ENCODE measurements at places on chromosomes 2 and 18.
A peak's percentile ranks its signal among the peaks of the same experiment; 100 is the strongest.

DNA sequence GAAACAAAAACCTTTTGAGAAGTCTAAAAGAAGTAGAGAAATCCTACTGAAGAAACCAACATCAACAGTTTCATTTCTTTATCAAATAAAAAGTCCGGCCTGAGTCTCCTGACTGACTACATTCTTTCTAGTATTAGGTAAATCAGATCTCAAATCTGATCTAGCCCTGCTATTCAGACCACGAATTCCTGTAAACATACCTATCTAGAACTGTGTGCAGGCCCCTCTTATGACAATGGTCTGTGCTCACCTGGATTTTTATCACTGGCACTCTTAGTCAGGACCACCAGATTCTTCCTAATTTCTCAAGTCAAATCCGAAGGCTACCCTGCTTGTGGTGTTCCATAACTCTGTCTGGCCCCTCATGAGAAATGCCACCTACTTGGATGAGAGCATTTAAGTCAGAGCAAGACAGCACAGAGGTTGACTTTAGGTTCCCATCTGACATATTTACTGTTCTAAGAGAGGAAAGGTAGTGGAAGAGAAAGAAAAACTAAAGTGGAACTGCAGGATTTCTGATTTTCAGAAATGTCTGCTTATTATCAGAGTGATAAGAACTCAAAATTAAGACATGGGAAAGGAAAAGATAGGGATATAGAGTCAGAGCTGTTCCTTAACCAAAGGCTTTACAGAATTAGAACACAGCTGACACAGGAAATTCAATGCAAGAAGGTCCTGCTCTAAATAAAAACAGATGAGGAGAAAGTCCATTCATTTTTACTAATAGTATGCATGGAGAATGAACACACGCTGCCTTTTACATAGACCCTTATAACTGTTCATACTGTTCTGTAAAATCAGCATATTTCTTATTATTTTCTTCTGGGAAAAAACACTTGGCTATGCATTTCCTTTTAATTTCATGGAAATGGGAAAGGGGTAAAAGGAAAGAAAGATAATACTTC, 56.5 kb downstream of the SLC8A1 start:
- DNase-seq: no peak

- DNase-seq: no peak
These were observed 48.2 kb downstream of the TWIST2 start for GRCh38 chr2:238895891-238896600.

GRCh38 chr2:147327613-147328012, 517.2 kb upstream of the ACVR2A start:
- DNase-seq: no peak

GRCh38 chr18:45282101-45282812, 333.0 kb upstream of the SLC14A2 start:
- no peak for DNase-seq

- no peak for DNase-seq
These were observed 32.3 kb upstream of the GCG start for GRCh38 chr2:162184359-162184758.

- no peak for DNase-seq
These were observed 32.3 kb downstream of the FOSL2 start for GRCh38 chr2:28424799-28425463.

DNA sequence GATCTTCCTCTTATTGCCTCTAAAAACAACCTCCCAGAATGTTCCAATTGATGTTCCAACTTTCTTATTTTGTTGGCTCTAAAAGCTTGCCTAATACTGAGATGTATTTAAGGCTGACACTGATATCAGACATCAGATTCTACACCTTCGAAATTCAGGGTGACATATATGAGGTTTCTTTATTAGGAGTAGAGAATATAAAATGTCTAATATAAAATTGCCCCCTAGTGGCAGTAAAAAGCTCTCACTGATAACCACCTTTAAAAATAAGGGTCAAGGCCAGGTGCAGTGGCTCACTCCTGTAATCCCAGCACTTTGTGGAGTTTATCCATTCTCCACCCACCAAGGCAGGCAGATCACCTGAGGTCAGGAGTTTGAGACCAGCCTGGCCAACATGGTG, 789.7 kb upstream of the SLC39A10 start:
- no peak for DNase-seq

GRCh38 chr2:102686479-102687439, 67.4 kb downstream of the SLC9A2 start:
- DNase-seq: no peak

DNA sequence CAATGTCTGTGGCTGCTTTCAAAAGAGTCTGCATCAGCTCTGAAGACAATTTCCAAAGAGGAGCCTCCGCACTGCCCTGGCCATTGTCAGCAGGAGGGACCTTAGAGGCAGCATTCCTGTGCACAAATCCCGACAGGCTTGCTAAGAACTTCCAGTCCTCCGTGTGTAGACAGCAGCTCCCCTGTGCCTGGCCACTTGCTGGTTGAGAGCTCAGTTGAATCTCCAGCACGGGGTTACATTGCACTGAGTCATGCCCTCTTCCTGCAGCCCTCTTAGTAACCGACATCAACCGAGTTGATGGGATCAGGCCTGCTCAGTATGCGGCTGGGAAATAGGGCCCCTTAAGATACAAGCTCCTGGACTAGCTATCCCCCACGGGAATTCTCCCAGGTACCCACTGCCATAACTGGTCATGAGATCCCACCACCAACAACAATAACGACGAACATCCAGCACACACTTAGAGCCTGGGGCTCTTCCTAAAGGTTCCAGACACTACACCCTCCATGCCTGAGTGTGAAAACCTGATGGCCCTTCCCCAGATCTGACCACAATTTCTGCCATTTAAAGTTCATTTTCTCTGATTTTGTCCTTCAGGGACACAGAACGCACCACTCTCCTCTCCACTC, 12.0 kb downstream of the ATP6V1B1 start:
- no peak for DNase-seq

GRCh38 chr2:27736031-27736889, 35.3 kb upstream of the MRPL33 start:
- no peak for DNase-seq

DNA sequence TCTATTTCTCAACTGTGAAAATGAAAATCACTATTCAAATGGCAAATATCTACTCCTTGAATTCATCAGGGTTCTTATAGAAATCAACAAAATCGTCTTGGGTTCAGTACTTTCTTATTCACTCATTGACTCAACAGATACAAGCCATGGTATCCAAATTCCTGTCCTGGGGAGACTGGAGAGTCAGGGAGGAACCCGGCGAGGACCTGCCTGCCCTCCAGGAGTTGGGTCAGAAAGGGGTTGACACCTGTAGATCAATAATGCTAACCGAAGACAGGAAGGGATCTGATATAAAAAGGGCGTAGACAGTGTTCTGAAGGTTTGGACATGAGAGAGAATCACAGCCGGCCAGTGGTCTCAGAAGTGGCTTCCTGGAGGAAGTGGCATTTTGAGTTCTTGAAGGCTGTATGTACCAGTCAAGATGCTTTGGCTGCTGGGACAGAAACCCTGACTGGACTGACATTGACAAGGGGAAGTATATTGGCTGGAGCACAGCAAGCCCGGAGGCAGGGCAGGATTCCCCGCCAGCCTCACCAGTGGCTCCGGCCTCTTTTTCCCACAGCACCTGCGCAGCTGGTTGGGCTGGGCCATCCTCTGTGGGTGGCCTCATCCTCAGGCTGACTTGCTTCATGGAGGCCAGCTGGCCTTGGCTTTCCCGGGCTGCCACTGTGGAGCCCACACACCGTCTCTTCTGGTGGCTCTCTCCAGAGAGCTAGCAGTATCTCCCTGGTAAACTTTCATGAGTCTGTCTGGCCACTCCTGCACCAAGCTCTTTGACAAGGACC, 3.0 kb downstream of the LRRFIP1 start:
- no peak for DNase-seq

GRCh38 chr2:40189881-40190280, 262.0 kb downstream of the SLC8A1 start:
- DNase-seq: no peak

GRCh38 chr2:180291060-180291459, 284.0 kb upstream of the CWC22 start:
- DNase-seq: no peak

GRCh38 chr2:48316753-48317750, 212.9 kb upstream of the STON1 start:
- DNase-seq: no peak

DNA sequence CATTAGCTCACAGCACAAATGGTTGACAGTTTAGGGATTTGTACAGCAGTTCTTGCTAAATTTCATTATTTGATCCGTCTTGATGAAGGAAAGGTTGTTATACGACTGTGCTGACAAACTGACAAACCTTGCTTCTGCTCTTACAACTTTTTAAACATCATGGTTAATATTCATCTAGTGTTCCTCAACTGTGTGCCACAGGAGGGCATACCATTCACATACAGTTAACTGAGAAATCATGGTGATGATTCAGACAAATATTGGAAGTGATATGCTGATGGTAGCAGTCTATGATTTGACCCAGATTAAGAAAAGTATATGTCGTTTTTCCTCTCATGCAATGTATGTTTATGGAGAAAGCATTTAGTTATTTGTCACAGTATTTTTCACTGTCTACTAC, 129.8 kb upstream of the FSIP2 start:
- no peak for DNase-seq

DNA sequence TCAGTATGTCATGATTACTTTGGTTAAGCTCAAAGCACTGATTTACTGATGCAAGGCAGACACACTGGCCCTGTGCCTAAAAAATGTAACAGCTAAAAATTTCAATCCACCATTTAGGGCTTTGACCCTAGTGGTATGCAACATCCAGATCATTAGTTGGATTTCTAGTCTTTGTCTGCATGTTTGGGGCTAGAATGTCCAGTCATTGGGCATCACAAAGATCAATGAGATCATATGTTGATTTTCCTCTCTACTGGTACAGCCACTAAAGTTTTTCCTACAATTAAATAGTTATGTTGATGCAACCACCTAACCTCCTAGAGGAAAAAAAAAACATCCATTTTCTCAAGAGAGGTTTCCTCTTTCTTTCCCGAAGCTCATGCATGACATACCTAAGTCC, 53.4 kb upstream of the REV1 start:
- no peak for DNase-seq

DNA sequence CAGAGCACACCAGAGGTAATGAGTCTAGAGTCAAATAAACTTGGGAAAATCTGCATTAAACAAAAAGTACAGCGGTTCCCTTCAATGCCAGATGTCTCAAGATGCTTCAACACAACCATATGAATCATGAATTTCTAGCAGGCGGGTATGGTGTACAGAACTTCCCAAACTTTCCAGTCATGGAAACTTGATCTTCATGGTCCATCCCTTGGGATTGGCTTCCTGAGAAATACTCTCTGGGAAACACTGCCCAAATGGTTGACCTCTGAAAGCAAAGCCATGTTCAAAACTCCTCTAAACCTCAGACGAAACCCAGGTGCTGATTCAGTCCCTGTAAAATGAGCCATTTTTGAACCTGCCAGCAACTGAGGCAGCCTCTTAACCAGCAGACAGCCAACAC, 16.4 kb upstream of the TMEM247 start:
- no peak for DNase-seq

- no peak for DNase-seq
These were observed 15.5 kb downstream of the SPATS2L start for GRCh38 chr2:200321780-200322534.

- DNase-seq: no peak
These were observed 2114.1 kb upstream of the PIK3C3 start for GRCh38 chr18:39840856-39841481.

DNA sequence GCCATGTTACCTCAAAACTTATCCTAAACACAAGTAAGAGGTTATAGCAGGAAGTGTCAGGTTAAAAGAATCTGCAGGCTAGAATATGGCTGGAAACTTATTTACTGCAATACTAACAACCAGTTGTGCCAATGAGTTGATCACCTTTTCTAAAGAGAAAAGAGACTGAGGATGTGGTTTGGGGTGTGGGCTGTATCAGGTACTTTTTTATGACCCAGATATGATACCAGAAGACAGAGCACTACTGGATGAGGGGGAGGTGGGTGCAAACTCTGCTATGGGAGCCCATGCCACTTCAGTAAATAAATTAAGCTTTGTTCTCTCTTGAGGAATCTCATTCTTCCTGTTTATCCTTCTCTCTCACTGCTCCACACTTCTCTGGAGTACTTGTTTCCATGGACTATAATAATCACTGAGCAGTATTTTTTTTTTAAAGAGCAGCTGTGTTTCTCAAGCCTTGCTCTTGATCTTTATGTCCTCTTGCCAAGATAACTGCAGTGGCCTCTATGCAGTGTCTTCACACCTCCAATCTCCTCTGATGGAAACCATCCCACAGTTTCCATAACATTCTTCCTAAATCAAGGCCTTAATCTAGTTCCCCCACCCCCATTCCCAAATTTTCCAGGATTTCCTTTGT, 51.2 kb upstream of the NOSTRIN start:
- peak; percentile 14 for DNase-seq

DNA sequence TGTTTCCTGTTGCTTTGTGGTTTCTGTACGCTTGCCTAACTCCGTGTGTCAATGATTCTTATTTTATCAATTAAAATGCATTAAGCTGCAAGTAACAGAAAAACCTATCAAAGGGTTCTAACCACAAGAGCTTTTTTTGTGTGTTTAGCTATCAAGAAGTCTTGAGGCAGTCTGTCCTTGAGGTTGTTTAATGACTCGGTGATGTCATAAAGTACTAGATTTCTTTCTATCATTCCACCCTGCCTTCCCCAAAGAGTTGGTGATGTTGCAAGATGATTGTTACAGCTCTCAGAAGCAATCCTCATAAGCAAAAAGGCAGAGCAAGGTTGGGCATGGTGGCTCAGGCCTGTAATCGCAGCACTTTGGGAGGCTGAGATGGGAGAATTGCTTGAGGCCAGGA, 51.9 kb upstream of the SPTBN1 start:
- DNase-seq: no peak

DNA sequence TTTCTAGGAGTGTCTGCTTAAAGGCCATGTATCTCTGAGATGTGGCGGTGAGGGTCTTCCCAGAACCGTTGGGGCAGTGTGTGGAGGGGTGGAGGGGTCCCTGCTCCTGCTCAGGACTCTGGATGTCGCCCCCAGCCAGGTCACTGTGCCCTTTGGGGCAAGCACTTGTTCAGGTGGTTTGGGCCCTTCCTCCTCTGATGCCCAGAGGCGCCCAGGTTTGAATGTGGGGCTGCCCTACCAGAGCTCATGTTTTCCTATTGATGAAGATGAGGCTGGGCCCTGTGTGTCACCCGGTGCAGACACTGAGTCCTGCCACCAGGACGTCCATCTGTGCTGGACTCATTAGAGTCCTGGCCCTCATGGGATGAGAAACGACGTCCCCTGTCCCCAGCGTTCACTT, 14.3 kb upstream of the PER2 start:
- no peak for DNase-seq

DNA sequence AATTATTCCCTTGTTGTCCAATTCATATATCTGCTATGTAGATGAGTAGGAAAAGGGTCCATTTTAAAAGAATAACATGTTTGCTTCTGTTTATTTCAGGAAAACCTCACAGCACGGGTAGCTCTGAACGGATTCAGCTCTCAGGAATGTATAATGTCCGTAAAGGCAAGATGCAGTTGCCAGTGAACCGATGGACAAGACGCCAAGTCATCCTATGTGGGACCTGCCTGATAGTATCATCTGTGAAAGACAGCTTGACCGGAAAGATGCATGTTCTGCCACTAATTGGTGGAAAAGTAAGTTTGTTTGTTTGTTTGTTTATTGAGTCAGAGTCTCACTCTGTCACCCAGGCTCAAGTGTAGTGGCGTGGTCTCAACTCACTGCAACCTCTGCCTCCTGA, 114.6 kb downstream of the PHLPP1 start:
- DNase-seq: no peak
